GM13977 (cell line): ENCODE measurements at places on chromosomes 2 and 18.

GRCh38 chr18:837922-838321 is 25.9 kb upstream of the YES1 start:
- DNase-seq: no peak

GRCh38 chr18:44090453-44090852 is 590.2 kb upstream of the SETBP1 start:
- DNase-seq: no peak

GRCh38 chr2:205311201-205311600 is 371.1 kb upstream of the NRP2 start:
- no peak for DNase-seq

GRCh38 chr2:112850588-112850987 is 14.0 kb upstream of the IL1B start:
- no peak for DNase-seq

- no peak for DNase-seq
These were observed 39.6 kb upstream of the SERPINE2 start for GRCh38 chr2:224078656-224079055.

GRCh38 chr2:152359573-152360363 is 24.8 kb downstream of the FMNL2 start:
- no peak for DNase-seq

GRCh38 chr18:25181581-25181980 is 170.4 kb downstream of the ZNF521 start:
- DNase-seq: no peak

DNA sequence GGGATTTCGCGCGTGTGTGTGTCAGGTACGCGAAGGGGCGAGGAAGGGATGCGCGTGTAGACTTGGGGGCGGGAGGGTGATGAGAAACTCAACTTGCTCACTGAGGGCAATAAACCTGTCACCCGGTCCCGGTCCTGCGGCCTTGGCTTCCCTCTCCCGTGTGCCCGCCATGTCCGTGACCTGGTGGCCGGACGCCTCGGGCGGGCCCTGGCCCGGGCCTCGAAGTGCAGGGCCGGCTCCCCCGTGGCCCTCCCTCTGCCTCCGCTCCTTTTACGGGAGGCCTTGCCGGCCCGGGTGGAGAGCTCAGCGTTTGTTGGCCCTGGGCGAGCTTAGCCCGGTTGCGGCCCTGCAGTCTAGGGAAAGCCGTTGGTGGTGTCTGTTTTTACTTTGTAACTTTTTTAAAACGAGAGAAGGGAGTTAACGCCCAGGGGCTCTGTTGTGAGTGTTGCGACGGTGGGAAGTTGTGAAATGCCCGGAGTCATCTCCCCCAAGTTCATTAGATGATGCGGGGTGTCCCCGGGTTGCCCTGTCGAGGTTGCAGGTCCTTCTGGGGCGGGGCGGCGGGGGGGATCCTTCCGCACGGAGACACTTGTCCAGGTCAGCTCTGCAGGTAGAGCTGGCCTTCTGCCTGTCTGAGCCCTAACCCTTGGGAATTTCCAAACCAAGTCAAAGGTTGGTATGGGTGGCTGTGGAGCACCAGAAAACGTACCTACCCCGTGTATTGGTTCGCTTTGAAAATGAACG is 883 bp downstream of the SMCHD1 start:
- peak; percentile 42 for DNase-seq

DNA sequence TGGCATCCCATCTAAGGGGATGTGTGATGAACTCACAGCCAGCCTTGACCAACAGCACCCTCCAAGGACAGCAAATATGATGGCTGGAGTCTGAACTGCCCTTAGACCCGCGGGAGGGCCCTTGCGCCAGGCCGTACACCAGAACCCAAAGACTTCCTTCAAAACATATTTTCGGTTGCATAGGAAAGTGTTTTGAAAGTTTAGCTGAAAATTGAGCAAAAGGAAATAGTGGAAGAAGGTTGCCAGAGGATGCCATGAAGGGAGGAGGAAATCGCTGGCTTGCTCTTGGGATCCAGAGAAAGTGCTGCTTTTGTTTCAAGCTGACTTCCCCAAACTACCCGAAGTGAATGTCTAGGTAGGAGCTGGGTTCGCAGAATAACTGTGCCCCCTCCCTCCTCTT is 61.3 kb downstream of the IL1R2 start:
- no peak for DNase-seq

DNA sequence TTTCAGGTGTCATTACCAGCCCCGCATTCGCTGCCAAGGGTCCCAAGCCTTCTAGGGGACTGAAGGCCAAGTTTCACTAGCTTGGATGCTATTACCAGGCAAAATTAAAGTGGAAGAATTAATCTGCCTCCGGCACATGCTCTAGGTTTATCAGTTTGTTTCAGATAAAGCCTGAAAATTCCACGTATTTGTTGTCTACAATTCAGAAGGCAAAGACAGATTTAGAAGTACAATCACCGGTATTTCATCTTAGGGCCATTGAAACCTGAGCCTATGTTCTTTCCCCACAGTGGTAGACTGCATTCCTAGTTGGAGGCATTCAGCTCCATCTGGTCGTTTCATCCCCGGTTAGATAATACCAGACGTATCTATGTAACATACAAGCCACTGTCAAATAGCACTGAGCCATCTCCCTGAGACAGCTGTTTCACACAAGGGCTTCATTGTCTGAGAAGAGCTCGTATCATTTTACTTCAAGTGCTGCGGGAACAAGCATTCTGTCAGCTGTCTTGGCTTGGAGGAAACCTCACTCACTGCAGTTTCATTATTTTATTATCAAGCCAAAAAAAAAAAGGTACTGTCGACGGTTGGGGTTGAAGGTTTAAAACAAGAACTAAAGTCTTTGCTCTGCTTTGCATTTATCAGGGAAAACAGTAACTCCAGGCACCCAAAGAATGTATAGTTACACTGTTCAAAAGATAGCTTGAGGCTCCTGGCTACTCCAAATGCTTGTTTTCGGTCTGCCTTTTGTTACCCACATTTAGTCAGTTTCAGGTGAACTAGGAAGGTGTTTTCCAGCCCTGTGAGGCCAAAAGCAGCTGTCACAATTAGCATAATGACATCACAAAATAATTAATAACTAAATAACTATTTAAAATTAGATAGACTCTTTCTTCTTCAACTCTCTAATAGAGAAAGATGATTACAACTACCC is 76.7 kb downstream of the TGIF1 start:
- DNase-seq: peak; percentile 45

DNA sequence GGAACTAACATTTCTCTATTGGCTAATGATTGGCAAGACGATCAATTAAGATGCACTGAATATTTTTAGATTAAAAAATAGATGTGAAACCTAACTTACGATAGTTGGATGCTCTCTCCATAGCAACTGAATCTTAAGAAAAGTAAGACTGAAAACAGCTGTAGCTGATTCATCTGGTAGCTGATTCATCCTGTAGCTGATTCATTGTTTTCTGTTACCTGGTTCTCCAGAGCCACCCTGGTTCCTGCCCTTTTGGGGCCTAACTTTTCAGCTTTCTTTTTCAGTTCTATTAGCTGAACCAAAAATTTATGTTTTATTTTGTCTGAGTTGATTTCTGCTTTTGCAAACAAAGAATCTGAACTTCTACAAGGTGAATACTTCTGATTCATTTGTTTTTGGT is 22.7 kb upstream of the SPR start:
- peak; percentile 74 for DNase-seq

DNA sequence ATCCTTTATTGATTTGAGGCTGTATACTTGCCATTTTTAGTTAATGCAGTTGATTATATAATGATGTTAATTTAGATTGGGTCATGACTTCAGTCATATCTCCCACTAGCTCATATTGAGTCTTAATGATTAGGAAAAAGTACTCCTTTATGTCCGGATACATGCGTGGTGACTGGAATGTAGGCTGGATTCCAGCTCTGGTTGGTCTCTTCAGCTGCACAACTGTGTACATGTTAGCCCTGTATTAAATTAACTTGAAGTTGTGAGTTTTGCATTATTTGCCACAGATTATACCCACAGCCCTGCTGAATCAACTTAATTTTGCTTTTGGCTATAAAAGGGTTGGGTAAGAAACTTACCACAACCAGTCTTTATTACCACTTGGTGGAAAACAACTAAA is 22.5 kb downstream of the MOB4 start:
- no peak for DNase-seq

DNA sequence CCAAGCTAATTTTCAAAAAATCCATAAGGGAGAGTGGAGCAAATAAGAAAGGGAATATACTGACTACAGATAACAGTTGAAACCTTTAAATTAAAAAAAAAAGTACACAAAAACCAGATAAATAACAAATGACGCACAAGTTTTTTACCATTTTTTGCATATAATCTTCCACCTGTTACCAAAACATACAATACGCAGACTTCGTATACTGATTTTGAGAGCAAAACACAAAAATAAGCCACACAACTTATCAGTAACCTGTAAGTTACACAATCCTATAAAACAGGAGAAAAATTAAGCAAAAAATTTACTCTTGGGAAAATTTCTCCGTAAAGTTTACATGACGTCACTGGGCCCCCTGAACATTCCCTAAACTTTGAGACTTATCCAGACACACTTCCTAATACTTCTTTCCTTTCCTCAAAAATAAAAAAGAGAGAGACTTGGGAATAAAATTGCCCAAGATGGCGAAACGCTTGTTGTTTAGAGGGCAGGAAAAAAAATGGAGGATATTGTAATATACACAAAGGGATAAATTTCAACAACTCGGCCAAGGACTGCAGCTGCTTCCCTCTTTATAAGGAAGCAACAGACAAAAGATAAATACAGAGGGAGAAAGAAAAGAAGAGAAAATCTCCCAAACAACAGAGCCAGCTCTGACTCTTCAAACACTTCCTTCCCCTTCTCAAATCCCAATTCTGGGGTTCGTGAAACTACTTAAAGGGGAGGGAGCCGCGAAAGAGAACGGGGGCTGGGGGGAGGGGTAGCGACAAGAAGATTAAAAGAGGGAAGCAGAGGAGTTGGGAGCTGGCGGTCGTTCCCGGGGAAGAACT is 1.6 kb downstream of the BAZ2B start:
- DNase-seq: no peak

- no peak for DNase-seq
These were observed 54.4 kb upstream of the FOSL2 start for GRCh38 chr2:28338046-28338817.

GRCh38 chr2:40095000-40095399 is 315.9 kb upstream of the THUMPD2 start:
- DNase-seq: no peak

- DNase-seq: peak; percentile 50
These were observed 24.7 kb upstream of the TOGARAM2 start for GRCh38 chr2:28956415-28956826.

GRCh38 chr2:147925886-147926285 is 81.1 kb downstream of the ACVR2A start:
- DNase-seq: no peak

- no peak for DNase-seq
These were observed 95.3 kb upstream of the EPB41L3 start for GRCh38 chr18:5639131-5639530.

DNA sequence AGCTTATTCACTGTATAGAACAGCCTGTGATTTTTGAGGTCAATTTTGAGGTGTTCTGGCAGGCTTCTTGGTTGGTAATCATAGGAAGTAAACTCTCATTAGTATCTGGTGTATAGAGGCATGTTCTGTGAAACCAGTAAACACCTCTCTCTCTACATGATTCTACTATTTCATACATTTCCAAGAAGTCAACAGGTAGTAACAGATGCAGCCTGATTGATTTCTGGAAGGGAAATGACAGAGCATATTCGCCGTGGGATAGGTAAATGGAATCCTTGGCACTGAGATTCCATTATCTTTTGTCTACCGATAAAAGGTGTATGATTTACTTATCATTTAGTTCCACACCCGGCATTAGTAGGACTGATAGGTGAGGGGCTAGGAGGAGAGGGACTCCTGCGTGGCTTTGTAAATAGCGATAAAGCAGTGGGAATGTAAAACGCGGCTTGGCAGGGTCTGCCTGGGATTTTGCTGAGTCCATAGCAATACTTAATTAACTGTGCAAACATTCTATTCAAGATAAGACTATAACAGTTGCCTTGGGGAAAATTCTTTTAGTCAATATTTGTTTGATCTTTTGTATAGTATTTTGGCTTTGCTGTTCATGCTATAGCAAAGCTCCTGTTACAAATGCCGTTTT is 32.3 kb downstream of the LYPD6B start:
- DNase-seq: no peak

DNA sequence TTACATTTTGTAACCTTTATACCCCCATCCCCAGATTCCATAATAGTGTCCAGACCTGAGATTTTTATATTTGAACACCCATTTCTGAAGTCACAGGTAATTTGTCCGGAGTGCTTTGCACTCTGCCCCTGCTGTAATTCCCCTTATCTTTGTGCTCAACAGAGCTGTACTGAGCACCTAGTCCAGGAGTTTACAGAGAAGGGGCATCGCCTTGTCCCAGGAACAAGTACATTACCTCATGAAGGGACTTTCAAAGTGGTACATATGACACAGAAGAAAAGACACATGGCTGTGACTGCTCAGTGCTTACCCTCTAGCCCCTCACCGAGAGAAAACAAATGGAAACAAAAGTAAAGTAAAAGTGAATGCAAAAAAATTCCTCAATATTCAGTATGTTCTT is 373.5 kb downstream of the SOX11 start:
- no peak for DNase-seq

GRCh38 chr2:177324797-177325196 is 60.3 kb upstream of the NFE2L2 start:
- DNase-seq: no peak

- DNase-seq: peak; percentile 70
These were observed 2.1 kb upstream of the CXCR1 start for GRCh38 chr2:218168635-218169462.

- DNase-seq: peak; percentile 26
These were observed 47.7 kb upstream of the NR4A2 start for GRCh38 chr2:156380117-156380645.

DNA sequence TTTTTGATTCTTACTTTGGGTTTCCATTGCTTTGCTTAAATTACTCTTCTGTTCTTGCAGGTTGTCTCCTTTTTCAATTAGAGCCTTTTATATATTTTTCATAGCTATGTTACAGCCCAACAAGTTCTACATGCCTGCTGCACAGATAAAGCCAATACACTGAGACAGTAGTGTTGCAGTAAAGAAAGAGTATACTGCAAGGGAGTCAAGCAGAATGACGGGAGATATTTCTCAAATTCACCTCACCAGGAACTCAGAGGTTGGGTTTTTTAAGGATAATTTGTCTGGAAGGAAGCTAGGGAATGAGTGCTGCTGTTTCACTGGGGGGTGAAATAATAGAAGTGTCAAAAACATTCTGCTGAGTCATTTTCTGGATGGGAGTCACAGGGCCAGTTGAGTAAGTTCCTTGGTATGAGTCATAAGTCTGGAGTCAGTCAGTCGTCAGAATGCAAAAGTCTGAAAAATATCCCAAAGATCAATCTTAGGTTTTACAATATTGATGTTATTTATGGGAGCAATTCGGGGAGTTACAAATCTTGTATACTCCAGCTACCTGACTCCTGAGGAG is 193.0 kb upstream of the RGPD4 start:
- no peak for DNase-seq

- DNase-seq: no peak
These were observed 41.1 kb downstream of the TMEM37 start for GRCh38 chr2:119472749-119473148.

DNA sequence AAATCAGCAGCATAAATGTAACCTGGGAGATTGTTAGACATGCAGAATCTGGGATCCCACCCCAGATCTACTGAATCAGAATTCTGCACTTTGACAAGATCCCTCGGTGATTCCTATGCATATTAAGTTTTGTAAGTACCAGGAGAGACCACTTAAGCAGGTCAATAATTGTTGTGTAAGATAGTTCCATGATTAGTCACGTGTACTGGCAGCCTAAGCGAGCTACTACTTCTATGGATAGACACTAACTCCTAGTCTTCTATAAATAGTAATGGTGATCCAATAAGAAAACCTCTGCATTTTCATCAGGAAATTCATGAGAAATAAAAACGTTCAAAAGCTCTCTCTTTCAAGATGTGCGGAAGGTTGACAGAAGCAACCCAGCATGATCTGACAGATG is 988.2 kb upstream of the CHAC2 start:
- no peak for DNase-seq

GRCh38 chr2:84459018-84459943 is at the start of gene SUCLG1:
TSS of gene SUCLG1 (minus strand) at chr2:84459280. CDS start at chr2:84459269, 11 bp downstream.
- peak; percentile 86 for DNase-seq
